Activated CD4-positive, alpha-beta memory T cell treated with anti-CD3 and anti-CD28 coated beads, Interleukin-2, amount 10 ng/mL, durations not matched to agents 7 days and 5 days (primary cell): ENCODE measurements at places on chromosomes 12 and 14.

DNA sequence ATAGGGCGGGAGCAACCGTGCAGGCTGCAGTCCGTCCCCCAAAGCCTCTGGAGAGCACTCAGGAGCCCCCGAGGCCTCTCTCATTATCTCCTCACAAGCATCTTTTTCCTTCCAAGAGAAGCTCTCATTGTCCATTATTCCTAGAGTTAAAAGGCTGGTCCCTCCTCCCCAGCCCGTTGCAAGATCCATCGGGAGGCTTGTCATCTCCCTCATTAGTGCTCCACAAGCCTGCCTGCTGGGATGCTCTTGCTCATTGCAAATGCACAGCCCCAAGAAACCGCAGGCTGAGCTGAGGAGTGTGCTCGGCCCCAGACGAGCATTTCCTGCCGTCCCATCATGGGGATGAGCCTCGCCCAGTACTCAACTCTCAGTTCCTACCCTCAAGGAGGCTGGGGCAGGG, 23.3 kb downstream of the NUAK1 start:
- DNase-seq, result no peak

DNA sequence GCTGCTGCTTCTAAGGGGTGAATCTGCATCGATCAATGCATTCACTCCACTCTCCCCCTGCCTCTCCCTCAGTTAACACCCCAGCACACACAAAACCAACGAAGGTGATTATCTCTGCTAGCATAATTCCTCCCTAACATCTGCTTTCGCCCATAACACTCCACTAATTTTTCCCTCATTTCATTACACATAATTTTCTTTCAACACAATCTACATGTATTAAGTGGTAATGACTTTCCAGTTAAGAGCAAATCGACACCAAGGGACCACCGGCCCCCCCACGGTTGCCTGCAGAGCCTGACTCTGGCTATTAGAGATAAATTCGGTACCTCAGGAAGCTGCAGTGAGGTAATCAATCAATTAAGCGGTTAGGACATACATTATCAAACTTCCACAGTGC, 1115.6 kb downstream of the BCL11B start:
- DNase-seq, result no peak

GRCh38 chr12:58575256-58575655, 345.0 kb downstream of the LRIG3 start:
- DNase-seq, result no peak

DNA sequence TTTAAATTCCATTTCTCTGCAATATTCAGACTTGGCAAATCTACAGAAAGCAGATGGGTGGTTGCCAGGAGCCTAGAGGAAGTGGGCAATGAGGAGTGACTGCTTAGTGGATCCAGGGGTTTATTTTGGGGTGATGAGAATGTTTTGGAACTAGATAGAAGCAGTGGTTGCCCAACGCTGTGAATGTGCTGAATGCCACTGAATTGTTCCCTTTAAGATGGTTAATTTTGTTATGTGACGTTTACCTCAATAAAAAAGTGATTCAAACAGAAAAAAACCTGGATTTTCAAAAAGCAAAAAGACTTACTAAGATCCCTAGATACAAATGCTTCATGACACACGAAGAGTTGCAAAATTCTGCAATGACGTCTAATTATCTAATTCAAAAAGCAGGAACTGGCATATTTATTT, 34.2 kb downstream of the DAO start:
- no peak for DNase-seq

GRCh38 chr12:100348657-100349454, 8.0 kb upstream of the SLC17A8 start:
- DNase-seq, result no peak

DNA sequence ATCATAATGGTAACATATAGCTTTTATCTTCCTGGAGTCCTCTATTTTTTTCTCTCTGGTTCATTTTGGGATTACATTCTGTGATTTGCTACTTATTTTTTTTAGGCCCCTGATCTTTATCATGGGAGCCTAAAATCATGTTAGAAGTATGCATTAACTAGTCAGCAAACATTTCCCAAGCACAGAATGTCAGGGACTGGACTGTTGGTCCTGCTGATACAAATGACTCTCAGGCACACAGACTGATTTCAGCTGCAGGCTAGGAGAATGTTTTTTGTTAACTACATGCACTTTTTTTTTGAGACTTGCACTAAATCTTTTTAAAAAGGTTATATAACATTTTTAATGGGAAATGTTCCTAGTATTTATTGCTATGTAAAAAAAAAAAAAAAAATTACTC, 131.1 kb downstream of the ACSS3 start:
- no peak for DNase-seq

DNA sequence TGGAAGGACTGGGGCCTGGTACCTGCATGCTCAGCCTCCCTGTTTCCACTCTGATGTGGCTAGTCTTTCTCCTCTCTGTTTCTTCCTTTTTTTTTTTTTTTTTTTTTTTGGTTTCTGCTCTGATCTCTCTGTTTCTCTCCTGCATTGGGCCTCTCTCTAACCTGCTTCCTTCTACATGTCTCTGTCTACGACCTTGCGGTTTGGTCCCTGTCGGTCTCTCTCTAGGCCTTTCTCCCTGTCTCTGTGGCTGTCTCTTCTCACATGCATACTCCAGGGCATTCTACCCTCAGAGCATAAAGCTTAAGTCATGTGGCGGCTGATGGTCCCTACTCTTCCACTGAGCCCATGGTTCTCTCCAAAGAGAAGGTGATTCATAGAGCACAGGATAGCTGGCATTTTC, 1096.6 kb downstream of the BCL11B start:
- DNase-seq, result no peak

- no peak for DNase-seq
Observed at GRCh38 chr12:95435355-95435754, 38.6 kb upstream of the METAP2 start.

- DNase-seq, result no peak
Observed at GRCh38 chr12:67512061-67512460, 136.5 kb upstream of the DYRK2 start.

DNA sequence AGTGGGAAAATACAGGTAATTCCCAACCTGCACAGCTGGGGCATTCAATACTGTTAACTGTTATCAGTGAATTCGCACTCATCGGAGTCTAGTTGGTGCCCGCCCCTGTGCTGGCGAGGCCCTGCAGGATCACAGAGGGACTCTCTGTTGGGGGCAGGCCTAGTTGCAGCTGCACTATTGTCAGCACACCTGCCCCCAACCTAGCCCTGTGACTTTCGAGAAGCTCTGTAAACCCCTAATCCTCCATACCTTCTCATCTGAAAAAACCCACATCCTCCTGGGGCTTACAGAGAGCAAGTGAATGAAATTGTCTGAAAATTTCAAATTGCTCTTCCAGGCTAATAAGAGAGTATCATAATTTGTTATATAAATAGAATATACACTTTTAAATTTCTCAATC, 132.2 kb upstream of the NUDT4 start:
- DNase-seq, result no peak

GRCh38 chr12:92533280-92533890, 169.4 kb upstream of the PLEKHG7 start:
- no peak for DNase-seq

DNA sequence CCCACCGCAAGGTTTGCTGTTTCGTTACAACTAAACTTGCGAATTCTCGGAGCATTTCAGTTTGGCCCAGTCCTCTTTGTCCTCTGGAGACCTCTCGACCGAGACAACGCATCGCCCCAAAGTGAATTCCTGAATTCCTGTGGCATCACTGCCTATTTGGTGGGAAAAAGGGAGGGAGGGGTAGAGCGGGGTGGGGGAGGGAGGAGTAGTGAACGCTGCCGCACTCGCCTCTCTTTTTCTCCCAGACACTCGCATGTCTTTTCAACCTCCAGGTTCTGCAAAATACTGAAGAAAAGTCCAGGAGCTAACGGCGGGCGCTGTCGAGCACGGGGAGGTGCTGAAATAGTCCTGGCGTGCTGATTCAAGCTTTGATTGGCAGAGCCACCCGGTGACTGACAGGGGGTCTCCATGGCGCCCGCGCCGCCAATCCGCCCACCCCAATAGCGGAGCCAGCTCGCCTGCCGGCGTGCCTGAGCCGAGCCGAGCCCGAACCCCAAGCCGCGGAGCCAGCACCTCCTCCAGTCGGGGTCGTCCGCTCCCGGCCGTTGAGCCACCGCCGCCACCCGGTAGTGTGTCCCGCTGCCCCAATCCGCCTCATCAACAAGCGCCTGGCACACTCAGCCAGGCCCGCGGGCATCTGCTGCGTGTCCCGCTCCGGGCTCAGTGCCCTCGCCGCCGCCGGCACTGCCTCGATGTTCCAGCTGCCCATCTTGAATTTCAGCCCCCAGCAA, at the start of gene SIX6:
Gene SIX6 (plus strand): TSS at position 440 of the 731 bp plus-strand sequence. CDS start 253 bp downstream, at position 693.
- no peak for DNase-seq

- DNase-seq, result no peak
Observed at GRCh38 chr12:70427611-70428010, 61.5 kb downstream of the KCNMB4 start.

DNA sequence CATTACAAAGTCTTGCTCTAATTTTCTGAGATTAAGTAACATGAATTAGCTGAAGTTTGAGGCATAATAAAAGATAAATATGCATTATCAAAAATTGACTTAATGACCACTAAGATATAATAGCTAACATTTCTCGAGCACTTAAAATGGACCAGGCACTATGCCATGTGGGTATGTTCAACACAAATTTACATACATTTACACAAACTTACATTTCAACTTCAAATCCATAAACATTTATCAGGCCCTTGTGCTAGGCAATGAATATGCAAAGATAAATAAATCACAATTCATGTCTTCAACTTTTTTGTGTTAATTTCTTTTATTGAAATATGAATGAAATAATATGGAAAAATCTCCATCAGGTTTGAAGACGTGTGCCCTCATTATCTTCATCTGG, 108.7 kb downstream of the GAS2L3 start:
- DNase-seq, result no peak

DNA sequence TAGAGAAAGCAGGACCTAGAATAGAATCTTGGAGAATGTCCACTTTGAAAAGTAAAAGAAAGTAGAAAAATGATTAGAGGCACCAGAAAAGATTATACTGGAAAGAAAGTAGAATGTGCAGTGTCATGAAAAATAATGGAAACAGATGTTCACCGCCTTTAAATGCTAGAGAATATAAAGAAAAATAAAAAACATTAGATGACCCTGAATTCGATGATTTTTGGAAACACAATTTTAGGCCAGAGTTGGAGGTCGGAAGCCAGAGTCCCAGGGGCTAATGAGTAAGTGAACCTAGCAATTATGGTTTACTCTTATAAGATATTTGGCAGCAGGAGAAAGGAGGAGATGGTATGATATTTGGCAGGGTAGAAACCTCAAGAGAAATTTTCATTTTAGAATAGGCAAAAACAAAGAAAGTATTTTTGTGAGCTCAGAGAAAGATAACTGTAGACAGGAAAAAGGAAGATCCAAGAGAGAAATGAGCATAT, 37.7 kb downstream of the GYS2 start:
- DNase-seq, result no peak

GRCh38 chr14:30541318-30541717, 17.6 kb upstream of the G2E3 start:
- no peak for DNase-seq

DNA sequence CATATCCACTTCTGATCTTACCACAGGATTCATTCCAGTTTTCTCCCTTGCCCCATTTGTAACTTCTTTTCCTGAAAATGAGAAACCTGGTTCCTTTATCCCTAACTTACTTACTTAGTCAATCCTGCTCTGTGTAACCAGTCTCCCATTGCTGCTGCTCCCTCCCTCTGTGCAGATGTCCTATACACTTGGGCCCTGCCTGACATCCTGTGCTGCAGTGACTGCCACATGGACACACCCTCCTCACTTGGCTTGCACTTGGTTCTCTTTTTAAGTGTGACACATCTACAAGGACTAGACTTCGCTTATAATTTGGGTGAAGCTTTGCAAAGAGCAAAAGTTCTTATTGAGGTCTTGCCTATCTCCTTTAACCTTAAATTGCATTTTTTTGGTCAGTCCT, 51.4 kb downstream of the FGD4 start:
- DNase-seq, result no peak

GRCh38 chr12:54033980-54034784, 1.3 kb downstream of the HOXC5 start:
- no peak for DNase-seq

DNA sequence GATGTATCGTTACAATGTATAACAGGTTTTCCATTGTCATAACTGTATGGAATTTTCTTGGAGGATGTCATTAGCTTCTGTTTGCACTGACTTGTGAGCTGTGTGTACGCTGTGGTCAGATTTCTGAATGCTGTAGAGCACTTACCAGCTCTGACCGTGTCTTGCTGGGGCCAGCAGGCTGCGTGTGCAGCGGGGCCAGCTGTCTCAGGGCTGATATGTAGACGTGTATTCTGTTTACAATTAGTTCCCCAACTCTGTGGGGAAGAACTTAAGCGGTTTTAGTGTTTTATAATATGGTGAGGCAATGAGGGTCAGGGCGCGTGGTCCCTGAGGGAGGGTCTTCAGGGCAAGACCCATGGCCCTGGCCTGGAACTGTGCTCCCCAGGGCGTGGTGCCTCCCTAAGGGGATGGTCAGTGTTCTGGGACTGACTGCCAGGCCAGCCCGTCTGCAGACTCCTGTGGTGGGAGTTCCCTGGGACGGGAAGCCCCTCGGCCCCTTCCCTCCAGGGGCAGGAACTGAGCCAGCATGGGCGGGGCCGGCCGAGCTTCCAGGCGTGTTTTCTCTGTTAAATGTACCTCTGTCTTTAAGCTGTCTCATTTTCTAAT, 18.7 kb downstream of the XRCC3 start:
- DNase-seq, result no peak

GRCh38 chr14:75977582-75977943, 4.2 kb downstream of the TGFB3 start:
- DNase-seq, result no peak

DNA sequence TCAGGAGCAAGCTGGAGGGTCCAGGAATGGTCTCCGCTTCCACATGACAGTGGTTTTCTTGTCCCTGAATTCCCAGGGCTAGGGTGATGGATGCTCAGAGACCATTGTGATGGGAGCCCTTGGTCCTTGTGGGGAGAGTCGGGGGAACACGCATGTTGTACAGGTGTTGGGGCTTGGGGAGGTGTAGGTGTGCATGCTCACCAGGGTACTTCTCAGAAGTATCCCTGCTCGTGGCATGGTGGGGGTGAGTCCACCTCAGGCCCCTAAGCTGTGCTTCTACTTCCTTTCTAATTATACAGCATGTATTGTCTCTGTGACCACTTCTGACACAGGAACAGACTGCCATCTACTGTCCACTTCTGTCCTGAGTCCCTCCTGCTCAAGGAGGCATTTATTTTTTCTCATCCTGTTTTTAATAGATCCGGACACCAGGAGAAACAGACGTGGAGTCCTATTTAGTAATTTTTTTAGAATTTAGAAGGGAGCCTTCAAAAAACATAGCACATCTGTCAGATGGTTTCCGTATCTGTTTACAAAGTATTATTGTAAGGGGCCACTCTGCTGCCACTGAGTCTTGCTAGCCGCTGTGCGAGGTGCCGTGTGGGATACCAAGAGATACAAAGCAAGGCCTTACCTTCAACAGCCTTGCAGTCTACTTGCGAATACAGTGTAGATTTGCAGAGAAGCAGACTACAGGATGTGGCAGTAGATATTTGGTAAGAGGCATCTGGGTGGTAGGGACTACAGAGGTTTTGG, 10.5 kb downstream of the NTF3 start:
- no peak for DNase-seq

GRCh38 chr12:89960607-89961394, 252.2 kb upstream of the ATP2B1 start:
- DNase-seq, result no peak
